Activated CD8-positive, alpha-beta memory T cell treated with anti-CD3 and anti-CD28 coated beads, Interleukin-2, amount 50 U/mL, for 4 hours (primary cell): ENCODE measurements at places on chromosomes 5 and 9.
A peak's percentile ranks its signal among the peaks of the same experiment; 100 is the strongest.

DNA sequence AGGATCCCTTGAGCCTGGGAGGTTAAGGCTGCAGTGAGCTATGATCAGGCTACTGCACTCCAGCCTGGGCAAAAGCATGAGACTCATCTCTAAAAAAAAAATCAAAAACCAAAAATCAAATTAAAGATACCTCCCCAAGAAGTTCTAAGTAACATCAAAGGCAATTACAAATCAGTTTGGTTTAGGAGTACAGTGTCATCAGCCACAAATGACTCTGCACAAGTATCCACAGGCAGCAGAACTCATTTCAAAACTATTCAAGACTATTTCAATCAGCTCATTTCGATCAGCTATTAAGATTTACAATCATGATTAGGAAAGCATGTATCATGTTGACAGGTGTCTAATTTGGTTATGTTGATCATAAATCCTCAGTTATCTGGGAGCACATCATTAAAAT lies 19.1 kb downstream of the TRMO start:
- DNase-seq: no peak

- DNase-seq: no peak
Measured at GRCh38 chr9:96554801-96555566, 64.7 kb downstream of the CDC14B start.

- no peak for DNase-seq
Measured at GRCh38 chr5:175772747-175773533, 98.4 kb upstream of the CPLX2 start.

GRCh38 chr9:137237759-137238726 lies 3.0 kb upstream of the TUBB4B start:
- no peak for DNase-seq

GRCh38 chr5:116789522-116789921 lies 214.9 kb upstream of the SEMA6A start:
- no peak for DNase-seq

- DNase-seq: no peak
Measured at GRCh38 chr5:76074487-76075065, 8.6 kb upstream of the SV2C start.

DNA sequence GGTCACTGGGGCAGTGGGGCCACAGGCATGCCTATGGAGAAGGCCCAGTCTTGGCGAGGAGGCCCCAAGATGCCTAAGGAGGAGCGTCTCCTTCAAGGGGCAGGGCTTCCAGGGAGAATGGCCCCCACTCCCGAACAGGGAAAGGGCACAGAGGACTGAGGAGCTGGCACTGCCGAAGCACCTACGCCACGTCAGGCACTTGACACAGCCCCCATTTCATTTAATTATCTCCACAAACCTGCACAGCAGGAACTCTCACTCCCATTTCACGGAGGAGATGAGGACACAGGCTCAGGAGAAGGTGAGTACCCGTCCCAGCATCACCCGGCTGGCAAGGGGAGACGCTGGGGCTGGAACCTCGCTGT lies 26.0 kb downstream of the EGR1 start:
- DNase-seq: no peak

DNA sequence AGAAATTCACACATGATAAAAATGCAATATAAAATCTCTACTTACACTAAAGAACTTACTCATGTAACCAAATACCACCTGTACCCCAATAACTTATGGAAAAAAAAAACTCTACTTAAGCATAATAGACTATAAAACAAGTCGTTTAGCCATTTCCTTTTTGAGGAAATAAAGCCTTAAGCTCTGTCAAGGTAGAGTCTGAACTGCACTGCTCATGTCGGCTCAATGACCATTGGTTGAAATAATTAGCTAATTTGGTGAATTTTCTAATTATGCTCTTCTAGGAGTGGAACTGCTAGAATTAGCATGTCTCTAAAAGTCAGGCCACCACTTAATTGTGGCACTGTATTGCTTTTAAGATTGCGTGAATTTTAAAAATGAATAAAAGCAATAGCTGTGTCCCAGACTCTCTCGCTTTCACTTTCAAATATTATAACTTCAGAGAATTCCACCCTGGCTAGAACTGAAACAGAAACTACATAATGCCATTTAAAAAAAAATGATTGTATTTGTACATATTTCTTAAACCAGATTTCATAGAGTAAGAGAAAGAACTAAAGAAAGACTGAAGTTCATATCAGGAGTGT lies 113.0 kb upstream of the PCA3 start:
- DNase-seq: no peak

DNA sequence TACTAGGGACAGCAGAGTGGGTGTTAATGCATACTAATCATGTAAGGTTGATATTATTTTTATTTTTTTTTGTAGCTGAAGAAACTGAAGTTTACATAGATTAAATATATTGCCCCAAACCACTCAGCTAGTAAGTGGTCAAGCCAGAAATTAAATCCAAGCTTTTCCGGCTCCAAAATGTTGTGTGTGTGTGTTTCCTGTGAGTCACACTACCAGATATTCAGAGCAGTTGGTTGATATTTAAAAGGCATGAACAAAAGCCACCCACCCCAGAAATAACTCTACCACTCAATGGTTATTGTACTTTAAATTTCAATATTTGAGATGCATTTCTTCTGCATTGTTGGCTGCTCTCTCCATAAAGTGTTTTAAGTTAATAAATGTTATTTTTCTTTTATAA lies 29.5 kb downstream of the KCNN2 start:
- DNase-seq: no peak

- no peak for DNase-seq
Measured at GRCh38 chr5:95417971-95418370, 26.8 kb downstream of the FAM81B start.

DNA sequence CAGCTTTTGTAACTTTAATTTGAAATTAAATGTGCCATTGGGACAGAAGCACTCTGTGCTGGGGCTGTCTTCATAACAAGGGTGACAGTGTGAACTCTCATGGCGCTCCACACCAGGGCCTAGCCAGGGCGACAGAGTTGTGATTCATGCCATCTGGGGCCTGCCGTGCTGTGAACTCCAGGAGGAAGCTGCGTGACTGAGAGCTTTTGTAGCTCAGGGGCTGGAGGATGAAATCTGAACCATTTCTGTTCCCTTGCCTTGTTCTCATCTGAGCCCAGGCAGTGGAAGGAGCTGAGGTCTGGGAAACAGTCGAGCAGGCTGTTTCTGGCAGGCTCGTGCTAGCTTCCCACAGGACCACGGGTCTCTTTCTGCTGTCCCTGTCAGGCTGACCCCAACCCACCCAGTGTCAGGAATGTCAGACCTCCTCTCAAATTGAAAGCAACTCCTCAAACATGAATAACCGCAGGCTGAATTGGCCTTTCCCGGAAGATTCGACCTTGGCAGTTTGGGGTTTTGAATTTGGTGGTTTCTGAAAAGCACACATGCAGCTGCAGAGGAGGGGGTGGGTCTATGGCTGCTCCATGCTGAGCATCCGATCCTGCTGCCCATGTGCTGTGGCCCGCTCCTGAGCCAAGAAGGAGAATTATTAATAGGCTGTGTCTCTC lies 69.2 kb upstream of the RPS23 start:
- DNase-seq: no peak

GRCh38 chr5:76337953-76338451 lies 65.1 kb upstream of the IQGAP2 start:
- DNase-seq: peak; percentile 30

GRCh38 chr9:30075451-30076199 lies 2308.8 kb upstream of the ACO1 start:
- DNase-seq: no peak

DNA sequence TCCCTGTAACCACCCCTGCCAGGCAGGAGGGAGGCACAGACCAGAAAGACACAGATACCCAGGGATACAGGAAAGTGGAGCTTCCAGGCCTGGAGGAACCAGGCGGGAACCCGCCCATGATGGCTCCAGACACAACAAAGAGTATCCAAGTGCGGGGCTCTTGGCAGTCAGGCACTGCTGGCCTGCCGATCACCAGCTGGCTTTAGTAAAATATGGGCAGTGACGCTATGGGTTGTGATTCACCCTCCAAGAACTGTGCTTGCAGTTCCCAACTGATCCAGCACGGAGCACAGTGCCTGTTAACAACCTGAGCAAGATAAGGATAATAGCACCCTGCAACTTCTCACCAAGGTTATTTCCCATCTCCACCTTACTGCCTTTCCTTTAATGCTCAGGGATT lies 463.3 kb downstream of the IRX1 start:
- no peak for DNase-seq

- no peak for DNase-seq
Measured at GRCh38 chr5:164671640-164672039, 1166.2 kb downstream of the MAT2B start.

DNA sequence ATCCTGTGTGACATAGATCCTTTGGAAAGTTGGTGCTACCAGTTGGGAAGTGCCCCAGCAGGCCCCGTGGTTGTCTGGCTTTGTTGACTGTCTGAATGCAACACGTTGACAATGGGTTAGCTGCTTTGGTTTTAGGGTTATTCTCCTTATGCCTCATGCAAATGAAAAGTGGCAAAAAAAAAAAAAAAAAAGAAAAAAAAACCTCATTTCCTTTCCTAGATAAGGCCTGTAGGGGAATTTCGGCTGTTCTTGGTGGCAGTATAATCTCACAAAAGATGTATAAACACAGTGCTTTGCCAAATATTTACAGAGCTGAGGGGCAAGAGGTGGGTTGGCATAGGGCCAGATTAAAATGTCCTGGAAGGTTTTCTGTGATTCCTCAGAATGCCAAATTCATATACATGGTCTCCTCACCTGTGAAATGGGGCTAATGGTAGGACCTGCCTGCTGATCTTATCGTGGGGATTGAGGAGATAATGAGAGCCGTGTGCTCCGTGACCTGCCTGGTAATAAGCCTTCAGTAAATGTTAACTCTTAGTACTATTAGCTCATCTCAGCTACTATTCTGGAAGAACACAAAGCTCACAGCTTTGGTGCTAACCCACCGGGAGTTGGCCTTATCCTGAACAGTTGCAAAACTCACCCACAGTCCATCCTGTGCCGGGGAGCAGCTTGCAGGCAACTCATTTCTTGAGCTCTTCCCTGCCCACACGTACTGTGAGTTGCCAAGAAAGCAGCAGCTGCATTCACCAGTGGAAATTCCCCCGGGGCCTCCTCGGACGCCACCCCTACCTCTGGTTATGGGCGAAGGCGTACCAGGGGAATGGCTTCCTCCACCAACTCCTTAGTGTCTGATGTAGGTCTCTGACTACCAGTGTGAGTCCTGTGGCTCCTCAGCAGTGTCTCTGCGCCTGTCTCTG lies 220.3 kb downstream of the NR3C1 start:
- peak; percentile 20 for DNase-seq

DNA sequence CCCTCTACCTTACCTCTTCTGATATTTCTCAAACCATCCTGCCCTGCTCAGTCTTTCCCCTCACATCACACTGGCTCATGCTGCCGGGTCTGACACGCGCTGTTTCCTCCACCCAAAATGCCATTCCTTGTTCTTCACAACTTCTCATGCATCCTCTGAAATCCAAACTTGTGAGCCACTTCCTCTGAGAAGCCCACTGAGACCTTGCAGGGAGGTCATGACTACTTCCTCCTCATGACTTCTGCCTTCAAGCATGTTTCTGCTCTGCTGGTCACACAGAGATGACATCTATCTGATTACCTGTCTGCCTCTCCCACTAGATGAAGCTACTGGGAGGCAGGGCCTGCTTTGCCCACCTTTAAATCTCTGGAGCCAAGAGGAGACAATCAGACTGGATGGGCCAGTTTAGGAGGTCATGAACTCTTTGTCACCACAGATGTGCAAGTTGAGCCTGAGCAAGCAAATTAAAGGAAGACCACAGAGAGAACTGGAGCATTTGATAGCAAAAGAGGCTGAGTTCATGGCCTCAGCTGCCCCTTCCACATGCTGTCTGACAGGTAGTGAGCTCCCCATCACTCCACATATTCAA lies 119.8 kb upstream of the TBC1D2 start:
- DNase-seq: no peak

GRCh38 chr9:126412905-126413304 lies 86.3 kb downstream of the MVB12B start:
- no peak for DNase-seq

GRCh38 chr9:37327553-37327952 lies 94.9 kb upstream of the GRHPR start:
- DNase-seq: no peak

GRCh38 chr9:82810915-82811314 lies 252.0 kb downstream of the RASEF start:
- no peak for DNase-seq

- no peak for DNase-seq
Measured at GRCh38 chr5:132689513-132689912, 15.7 kb downstream of the IL4 start.

DNA sequence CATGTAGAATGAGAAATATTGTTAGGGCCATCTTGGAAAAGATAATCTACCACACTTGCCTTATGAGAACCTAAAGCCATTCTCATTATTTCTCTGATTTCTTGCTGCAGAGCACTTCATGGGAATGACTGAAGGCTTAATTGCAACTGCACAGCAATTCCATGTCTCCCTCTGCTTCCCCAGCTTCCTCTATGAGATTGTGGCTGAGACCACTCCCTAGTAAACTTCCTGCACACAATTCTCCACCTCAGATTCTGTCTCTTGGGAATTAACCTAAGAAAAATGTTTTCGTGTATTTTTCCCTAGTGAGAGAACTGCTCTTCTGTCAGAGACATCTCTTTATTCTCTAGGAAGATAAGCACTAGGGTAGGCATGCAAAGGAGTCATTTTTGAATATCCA lies 55.6 kb upstream of the CAMK4 start:
- no peak for DNase-seq

DNA sequence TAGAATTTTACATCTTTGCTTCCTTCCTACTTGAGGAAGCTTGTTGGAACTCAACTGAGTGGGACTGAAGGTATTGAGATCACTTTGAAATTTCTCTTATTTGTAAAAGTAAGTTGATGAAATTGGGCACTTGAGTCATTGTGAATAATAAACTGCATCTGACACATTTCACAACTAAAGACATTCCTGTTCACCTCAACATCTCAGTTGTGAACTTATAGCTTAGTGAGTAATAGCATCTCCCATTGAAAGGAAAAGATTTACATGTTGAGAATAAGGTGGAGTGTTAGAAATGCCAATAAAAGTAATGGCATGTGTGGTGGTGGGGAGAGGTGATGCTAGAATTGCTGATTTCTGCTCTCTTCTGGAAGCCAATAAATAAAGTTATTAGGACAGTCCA lies 145.0 kb downstream of the SLC24A2 start:
- DNase-seq: no peak
